ENCODE measurements at places on chromosomes 5 and 9.

GRCh38 chr5:150469718-150470469 is 20.4 kb upstream of the RPS14 start:
- no peak for DNase-seq

- DNase-seq, result no peak
Measured at GRCh38 chr5:69136293-69136692, 30.7 kb upstream of the CCNB1 start.

GRCh38 chr5:172736508-172737135 is 34.4 kb downstream of the DUSP1 start:
- no peak for DNase-seq

- no peak for DNase-seq
Measured at GRCh38 chr5:73542020-73542419, 23.4 kb downstream of the ANKRA2 start.

DNA sequence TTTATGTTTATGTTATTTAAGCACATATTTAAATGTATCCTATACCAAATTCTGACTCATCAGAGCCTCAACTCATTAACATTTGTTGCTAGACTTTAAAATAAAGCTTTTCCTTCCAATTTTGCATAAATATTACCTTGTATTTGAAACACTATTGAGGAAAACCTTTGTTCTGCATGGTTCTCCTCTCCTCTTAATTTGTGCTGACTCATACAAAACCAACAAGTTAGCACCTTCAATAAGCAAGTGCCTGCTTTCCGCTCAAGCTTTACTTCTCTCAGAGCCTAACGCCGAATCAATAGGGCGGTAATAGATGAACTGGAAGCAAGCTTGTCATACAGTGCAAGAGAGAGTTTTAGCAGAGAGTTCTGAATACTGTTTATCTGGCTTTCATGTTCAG is 7.9 kb downstream of the AMACR start:
- no peak for DNase-seq

GRCh38 chr9:2939368-2939767 is 95.5 kb upstream of the PUM3 start:
- DNase-seq, result no peak

GRCh38 chr5:11384441-11385250 is 519.6 kb downstream of the CTNND2 start:
- no peak for DNase-seq

DNA sequence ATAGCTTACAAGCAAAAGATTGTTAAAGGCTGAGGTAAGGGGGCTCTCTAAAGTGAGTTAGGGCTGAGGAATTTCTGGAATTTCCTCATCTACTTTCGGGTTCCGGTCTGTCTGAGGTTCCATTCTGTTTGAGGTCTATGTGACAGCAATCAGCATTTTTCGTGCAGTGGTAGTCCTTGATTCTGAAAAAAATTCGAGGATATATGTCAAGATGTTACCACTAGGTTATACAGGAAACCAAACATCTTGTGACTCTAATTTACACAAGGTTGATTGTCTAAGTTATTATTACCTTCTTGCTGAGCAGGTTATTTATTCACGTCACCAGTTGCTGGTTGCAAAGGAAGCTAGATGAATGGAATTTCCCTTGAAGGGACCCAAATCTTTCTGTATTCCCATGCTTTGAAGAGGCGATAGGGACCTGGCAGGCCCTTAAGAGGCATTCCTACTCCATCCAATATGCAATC is 35.2 kb downstream of the RLN2 start:
- no peak for DNase-seq

- DNase-seq, result no peak
Measured at GRCh38 chr9:109499093-109499630, 1.1 kb upstream of the PTPN3 start.

DNA sequence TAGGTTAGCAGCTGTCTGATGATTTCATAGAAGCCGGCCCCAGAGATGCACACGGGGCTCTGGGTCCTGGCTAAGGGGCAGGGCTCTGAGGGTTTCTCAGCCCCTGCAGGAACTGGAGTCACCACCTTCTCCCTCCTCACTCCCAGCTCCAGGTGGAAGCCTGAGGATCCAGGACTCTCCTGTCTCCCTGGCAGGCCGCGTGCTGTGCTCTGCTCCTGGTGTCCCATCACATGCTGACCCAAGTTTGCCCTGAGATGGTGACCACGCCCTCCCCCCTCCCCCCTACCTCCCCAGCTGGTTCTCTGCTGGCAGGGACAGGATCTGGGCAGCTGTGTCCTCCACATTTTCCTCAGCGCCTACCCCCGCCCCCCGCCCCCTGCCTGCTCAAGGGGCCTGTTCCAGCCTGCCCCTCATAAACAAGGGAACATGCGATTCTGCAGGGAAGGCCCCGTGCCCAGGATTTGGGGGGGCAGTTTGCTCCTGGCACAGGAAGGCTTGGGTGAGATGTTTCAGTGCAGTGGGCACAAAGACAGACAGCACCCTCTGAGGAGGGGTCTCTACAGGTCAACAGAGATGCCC is 87.4 kb downstream of the PSD2 start:
- no peak for DNase-seq

DNA sequence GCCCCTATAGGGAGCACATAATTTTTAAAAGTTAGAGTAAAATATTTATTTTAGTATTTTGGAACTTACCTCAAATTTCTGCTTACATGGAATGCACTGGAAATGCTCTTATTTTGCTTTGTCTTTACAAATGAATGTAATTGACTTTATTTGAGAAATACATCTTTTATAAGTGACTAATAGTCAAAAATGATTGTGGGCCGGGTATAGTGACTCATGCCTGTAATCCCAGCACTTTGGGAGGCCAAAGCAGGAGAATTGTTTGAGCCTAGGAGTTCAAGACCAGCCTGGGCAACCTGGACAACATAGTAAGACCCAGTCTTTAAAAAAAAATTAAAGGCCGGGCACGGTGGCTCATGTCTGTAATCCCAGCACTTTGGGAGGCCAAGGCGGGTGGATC is 5.8 kb downstream of the HMGCR start:
- DNase-seq, result no peak

- DNase-seq, result no peak
Measured at GRCh38 chr9:1458503-1458902, 408.3 kb downstream of the DMRT2 start.

GRCh38 chr9:73148447-73148937 is 3.2 kb upstream of the ANXA1 start:
- DNase-seq, result no peak

DNA sequence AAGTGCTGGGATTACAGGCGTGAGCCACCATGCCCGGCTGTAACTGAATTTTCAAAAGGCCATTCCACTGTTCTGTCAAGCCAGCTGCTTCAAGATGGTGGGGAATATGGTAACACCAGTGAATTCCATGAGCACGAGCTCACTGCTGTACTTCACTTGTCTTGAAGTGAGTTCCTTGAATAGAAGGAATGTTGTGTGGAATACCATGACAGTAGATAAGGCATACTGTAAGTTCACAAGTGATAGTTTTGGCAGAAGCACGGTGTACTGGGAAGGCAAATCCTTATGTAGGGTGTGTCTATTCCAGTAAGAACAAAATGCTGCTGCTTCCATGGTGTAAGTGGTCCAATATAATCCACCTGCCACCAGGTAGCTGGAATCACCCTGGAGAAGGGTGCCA is 6.6 kb upstream of the PRXL2C start:
- no peak for DNase-seq

- no peak for DNase-seq
Measured at GRCh38 chr9:120531683-120532300, 48.2 kb downstream of the CDK5RAP2 start.

- no peak for DNase-seq
Measured at GRCh38 chr5:159163027-159163700, 46.2 kb downstream of the RNF145 start.

- no peak for DNase-seq
Measured at GRCh38 chr5:102223542-102224477, 72.3 kb downstream of the SLCO4C1 start.

DNA sequence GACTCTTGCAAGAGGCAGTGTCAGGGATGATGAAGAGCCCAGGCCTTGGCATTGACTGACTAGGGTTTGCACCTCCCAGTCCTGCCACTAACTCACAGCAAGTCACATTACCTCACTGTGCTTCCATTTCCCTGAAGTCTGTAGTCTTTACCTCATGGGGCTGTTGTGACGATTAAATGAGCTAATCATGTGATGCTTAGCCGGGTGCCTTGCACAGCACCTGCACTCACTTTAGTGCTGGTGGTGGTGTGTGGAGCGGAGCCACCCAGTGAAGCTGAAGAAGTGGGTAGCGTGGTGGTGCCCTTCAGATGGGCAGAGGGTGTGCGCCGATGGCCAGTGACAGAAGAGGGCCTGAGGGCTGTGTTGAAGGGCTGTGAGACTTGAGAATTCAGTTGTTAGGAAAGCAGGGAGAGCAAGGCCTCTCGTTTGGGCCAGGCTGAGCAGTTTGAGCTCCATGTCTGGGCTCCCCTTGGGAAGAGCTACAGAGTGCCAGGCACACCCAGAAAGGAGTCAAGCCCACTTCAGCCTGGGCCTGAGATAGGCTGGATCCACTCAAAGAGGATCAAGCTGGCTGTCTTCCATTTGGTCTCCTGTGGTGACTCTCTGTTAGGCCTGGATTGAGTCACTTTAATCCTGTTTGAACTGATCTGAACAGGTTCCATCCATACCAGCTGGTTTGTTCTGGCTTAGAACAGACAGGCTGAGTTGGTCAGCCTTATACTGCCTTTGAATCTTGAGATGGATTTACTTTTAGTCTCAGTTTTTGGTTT is 42.5 kb downstream of the RALGPS1 start:
- no peak for DNase-seq

- no peak for DNase-seq
Measured at GRCh38 chr9:134327671-134328231, 1.5 kb downstream of the RXRA start.

DNA sequence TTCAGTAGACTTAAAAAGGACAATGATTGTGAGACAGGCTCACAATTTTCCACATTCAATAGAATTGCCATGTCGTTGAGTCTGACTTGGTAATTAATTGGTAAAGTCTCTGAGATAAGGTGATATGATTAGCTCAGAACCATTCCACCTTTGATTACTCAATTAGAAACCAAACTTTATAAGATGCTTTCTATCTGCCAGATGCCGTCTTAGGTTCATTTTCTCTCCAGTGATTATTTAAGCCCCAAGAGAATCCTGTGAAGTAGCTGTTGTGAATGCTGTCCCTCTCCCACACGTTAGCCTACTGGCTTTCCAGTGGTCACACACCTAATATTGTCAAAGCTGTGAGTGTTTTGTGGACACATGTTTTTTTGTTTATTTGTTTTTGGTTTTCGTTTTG is 528.9 kb upstream of the ZNF462 start:
- DNase-seq, result no peak

- DNase-seq, result no peak
Measured at GRCh38 chr5:171342362-171343111, 33.5 kb downstream of the TLX3 start.

DNA sequence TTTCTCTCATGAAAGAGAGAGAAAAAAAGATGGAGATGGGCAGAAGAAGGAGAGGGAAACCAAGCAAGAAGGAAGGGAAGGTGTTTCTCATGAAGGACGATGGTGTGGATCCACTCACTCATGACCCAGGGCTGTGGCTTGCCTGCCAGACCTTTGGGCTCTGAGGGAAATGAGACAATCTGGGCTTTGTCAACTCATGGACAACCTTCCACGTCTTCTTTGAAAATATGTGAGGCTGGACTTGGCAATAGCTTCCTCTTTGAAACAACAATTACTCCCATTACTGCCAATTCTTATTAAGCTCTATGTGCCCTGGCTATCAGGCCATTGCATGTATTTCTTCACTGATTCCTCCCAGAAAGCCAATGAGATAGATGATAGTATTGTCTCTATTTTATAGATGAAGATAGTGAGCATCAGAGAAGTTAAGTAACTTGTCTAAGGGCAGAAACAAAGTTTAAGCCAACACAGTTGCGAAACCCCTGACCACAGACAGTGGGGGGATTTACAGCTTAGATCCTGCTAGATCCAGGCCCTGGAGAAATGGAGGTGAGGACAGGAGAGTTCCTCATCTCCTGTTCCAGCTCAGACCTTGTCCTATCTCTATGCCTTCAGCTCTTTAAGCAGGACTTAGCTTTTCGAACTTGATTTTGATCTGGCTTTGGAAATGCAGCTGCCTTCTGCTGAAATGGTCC is 132.4 kb downstream of the GCNT1 start:
- no peak for DNase-seq

GRCh38 chr5:22625451-22625850 is 227.7 kb downstream of the CDH12 start:
- no peak for DNase-seq

DNA sequence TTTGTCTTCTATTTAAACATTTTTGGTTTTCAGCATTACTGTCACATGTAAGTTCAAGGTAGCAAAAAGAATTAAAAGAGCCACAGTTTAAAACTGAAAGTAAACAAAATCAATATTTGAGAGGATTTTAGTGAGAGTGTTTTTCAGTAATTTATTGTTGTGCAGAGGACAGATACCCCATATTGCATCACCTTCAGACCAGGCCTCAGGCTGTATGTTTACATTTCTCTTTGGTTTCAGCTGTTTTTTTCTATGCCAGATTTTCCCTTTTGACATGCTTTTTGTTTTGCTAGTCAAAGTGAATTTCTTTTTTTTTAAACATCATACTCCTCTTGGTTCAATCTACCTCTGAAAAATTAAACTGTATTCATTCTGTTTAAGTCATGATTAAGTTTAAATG is 47.2 kb downstream of the MAST4 start:
- DNase-seq, result no peak

GRCh38 chr5:7894439-7894838 is 25.5 kb downstream of the MTRR start:
- DNase-seq, result no peak

- no peak for DNase-seq
Measured at GRCh38 chr5:135851915-135852845, 17.7 kb downstream of the SLC25A48 start.

DNA sequence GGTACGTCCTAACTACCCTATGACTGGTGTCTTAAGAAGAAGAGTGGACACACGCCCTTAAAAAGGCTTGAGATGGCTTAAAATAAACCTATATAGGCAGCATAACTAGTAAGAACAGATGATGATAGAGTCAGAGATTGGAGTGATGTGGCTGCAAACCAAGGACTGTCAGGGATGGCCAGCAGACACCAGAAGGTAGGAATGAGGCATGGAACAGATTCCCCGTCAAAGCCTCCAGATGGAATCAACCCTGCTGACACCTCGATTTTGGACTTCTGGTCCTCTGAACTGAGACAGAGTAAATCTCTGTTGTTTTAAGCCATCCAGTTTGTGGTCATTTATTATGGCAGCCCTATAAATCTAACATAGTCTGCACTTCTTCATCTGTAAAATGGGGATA is 7.4 kb downstream of the TMOD1 start:
- no peak for DNase-seq
